ENCODE measurements at places on chromosomes 2 and 18.

DNA sequence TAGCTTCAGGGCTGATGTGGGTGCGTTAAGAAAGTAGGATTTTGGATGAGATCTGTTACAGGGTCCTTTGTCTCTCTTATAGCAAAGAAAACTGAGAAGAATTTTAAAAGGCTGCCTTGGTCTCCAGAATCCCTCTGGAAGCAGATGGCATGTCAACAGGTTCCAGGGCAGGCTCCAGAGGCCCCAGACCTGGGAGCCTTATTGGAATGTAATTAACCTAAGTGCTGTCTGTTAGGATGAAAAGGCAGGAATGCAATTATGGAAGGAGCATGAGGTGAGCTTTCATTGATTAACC lies 97.2 kb upstream of the PKDCC start:
- no peak for DNase-seq

GRCh38 chr2:152456262-152456661 lies 121.3 kb downstream of the FMNL2 start:
- DNase-seq: no peak

DNA sequence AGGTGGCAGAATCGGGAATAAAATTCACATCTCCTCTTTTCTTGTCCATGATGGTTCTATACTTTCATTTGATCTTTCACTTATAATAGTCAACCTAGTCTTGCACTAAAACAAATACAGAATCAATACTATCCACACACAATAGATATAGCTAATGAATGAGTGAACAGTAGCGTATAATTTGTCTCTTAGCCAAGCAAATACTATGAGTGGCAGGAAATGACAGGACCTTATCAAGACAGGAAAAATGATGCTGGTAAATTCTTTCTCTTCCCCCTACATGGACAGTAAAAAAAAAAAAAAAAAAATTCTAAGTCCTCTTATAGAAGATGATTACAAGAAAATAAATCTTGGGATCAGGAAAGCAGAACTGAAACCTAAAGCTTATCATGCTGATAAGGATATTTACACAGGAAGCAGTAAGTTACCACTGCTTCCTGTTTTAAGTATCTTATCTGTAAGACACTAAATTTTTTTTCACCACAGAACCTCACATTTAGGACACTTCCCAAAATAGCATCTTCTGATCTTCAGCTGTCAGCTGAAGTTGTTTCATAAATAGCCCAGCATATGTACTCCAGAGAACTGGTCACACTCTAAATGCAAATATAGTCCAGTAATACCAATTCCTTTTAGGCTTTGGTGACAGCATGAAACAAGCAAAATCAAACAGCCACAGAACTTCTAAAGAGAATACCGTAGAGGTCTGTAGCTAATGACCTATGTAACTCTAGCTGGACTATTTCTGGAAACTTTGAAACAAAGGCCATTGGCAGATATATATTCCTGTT lies 27.0 kb downstream of the IRS1 start:
- no peak for DNase-seq

DNA sequence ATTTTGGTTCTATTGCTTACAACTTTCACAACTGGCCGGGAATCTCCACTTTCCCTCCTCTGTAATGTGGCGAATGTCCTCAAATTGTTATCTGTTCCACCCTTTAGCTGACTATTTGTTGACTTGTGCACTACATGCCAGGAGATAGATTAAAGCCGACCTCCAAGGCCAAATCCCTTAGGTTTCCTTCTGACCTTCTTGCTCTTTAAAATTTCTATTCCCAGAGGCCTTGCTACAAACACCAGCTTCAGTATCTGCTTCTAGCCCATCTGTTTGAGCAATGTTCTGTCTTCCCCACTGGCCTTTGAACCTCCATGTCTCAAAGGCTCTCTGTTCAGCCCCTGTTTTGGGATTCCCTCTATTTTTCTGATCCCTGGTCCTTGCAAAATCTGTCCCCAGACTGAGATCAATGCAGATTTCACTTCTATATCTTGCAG lies 426.2 kb downstream of the LRATD1 start:
- DNase-seq: no peak

- DNase-seq: no peak
Measured at GRCh38 chr2:106953779-106954178, 67.8 kb upstream of the ST6GAL2 start.

GRCh38 chr2:25885933-25886332 lies 7.6 kb upstream of the ASXL2 start:
- no peak for DNase-seq

GRCh38 chr18:9627642-9628041 lies 13.3 kb upstream of the PPP4R1 start:
- no peak for DNase-seq

DNA sequence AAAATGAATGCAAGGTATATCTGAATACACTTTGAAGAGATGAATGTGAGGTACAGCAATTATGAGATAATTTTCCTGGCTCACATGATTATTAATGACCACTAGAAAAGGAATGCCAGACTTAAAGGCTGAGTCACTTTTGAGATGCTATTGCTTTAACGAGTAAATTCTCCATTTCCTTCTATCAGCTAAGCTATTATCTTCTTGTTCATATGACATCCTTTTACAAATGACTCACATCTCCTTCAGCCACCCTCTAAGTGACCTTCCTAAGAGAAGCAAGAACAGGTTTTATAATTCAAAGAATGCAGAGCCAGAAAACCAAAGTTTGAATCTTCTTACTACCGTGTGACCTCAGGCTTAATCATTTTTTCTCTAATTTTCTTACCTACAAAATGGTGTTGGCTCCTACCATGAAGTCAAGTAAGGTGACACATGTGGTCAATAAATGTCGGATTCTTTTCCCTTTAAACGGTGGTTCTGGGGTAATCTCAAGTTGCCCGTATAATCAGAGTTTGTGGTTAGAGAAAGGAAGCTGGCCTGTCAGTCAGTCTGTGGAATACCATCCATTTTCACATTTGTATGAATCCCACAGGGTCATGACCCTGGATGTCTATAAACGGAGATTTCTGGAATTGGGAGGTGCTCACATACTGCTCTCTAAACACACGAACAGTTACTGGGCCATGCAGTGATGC lies 184.0 kb upstream of the PID1 start:
- no peak for DNase-seq

Data from activated T-cell treated with anti-CD3 and anti-CD28 coated beads, Interleukin-2, amount 50 U/mL, for 1 hour (primary cell).